ENCODE measurements at places on chromosomes 5 and 9.

DNA sequence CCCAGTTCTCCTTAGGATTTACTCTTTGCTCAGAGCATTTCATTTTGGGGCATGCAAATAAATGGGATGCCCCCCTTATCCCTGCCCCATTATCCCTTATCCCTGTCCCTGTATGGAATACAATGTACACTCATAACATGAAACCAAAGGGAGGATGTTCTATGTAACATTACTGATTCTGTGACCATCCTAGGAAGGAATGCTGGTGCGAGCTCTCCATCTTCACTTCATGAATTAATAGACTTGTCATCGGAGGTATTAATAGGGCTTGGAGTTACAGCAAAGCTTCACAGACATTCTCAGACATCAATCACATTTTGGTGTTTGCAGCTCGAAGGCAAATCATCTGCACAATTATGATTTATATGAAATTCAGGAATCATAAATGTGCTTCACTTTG is 20.4 kb upstream of the PIK3R1 start:
- no peak for DNase-seq

GRCh38 chr5:176596069-176596644 is 13.8 kb downstream of the GPRIN1 start:
- no peak for DNase-seq

DNA sequence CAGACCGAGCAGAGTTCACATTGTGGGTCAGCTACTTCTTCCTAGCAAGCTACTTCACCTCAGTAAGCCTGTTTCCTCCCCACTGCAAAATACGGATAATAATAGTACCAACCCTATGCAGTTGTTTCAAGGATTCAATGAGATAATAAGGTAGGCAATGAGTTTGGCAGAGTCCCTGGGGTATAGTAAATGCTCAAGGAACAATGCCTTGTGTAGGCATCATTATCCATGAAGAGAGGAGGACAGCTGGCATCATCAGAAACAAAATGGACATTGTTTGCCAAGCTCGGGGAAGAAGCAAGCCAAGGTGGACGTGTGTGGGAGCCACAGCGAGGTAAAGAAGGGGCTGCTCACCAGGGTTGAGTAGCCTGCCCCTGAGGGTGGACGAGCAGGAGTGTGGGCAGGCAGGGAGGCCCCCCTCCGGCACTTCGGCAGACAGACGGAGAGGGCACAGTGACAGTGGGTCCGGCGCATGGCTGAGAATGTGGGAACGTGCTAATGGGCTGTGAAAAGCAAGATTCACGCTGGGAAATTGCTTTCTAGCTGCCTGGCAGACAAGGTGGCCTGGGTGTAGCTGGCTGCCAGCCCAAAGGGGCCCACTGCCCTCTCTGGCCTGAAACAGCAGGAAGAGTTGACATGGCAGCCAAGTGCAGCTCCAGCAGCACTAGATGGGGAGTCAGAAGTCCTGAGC is 10.1 kb downstream of the CAMK2A start:
- DNase-seq: no peak

DNA sequence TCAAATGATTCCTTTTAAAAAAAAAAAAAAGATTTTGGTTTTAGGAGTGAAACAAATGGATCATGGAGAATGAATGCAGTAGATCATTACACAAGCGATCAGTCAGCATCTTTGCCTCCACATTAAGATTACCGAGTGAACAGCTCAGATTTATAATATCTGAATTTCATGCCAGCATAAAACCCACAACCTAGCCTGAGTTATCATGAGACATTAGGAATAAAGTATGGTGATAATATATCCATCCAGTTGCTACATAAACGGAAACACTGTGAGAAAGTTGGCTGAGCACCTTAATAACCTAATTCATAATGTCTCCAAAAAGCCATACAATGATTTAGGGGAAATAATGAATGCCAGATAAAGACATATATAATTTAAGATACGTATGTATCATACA is 553.1 kb upstream of the TUSC1 start:
- DNase-seq: no peak

GRCh38 chr5:158748522-158748921 is 351.2 kb downstream of the EBF1 start:
- no peak for DNase-seq

DNA sequence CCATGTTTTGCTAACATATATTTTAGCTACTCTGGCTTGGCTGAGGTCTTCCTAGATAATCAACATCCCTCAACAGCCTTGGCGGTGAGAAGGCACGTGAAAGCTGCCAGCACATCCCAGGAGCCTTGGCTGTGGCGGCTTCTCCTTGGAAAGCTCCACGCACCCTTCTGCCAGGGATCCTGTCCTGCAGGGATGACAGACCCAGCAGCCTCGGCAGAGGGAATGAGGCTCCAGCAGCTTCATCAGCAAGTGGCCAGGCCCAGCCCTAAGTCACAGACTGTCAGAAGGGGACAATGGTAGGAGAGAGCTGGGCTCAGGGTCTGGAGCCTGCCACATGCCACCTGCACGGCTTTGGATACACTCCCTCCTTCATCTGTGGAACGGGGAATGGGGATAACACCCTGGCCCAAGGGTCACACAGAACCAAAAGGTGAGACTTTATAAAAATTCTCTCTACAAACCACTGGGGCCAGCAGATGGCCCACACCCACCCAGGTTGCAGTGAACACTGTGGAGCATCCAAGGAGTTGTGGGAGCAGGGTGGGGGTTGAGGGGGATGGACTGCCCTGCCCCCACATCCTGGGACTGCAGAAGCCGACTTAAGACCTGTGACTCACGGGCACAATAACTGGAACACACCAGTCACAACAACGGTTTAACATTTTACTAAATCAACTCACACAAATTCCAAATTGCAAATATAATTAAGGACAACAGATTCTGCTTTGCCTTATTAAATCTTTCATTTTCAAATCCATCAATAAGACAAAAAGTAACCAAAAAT is 65.1 kb downstream of the MACROH2A1 start:
- DNase-seq: no peak

DNA sequence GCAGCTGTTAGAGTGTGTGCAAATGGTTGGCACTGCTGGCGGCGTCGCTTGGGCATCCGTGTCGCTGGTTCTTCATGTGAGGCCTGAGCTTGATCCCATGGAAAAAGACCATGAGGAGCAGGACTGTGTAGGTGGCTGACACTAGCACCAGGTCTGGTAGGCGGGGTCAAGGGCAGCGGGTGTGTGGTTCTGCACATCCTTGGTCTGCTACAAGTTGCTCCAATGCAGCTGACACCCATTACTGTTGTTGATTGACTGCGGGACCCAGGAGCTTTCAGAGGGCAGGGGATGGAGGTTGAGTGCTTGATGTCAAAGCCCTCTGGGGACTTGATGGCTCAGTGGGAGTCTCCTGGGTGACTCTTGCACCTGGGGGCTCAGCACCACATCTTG is 29.0 kb upstream of the PITX1 start:
- no peak for DNase-seq

GRCh38 chr5:16920109-16920816 is 15.8 kb downstream of the MYO10 start:
- DNase-seq: no peak

GRCh38 chr9:110068212-110068611 is 139.7 kb downstream of the C9orf152 start:
- no peak for DNase-seq

Data from activated CD8-positive, alpha-beta memory T cell treated with anti-CD3 and anti-CD28 coated beads for 24 hours (primary cell).